ENCODE measurements at places on chromosomes 2 and 18.

DNA sequence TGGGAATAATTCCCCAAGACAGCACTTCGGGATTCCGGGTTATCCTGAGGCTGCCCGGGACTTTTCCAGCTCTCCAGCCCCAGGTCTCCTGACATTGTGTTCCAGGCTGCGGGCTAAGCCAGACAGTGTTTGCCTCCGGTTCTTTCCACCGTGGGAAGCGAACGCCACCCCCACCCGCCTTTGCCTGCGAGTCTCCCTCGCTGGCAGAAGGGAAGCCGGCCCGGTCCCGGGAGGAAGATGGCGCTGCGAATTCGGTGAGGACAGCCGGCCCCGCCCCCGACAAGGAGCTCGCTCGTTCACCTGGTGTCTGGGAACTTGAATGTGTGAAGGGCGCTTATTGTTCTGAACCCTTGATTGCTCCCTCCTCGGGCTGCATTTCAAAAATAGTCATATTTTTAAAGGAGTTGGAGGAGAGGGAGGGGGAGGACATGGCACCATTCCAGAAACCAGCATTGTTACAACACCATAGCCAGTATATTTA, 2.9 kb downstream of the LRATD1 start:
- DNase-seq = no peak

- no peak for DNase-seq
Measured at GRCh38 chr18:48643262-48643661, 104.4 kb downstream of the CTIF start.

- DNase-seq = no peak
Measured at GRCh38 chr2:46521215-46521683, 41.9 kb downstream of the TMEM247 start.

DNA sequence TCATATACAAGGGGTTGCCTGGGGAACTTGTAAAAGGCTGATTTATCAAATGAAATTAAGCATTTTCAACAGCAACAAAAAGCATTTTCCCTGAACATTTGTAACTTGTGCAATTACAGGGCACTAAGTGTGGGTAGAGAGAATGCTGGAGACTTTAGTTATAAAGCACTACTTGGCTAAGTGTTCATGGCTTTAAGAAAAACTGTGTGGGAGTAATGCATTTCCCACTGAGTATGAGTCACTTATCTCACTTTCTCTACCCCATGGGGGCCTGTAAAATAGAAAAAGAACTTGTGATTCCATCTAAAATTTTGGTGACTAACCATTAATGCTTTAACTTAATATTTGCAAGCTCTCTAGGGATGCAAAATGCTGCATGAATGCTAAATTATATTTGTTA, 193.4 kb downstream of the CCDC102B start:
- DNase-seq = no peak

GRCh38 chr2:1854729-1855547, 110.6 kb upstream of the PXDN start:
- no peak for DNase-seq

DNA sequence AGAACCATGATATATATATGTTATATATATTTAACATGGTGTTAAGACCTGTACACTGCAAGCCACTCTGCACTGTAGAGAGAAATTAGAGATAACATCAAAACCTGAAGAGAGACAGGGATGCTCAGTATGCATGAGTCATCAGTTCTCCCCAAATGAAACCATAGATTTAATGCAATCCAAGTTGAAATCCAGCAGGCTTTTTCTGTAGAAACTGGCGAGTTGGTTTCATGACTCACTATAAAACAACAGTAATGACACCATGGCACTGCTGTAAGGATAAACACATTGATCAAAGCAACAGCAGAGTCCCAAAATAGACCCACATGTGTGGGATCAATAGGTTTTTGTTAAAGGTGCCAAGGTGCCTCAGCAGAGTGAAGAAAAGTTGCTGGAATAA, 65.8 kb downstream of the RTP5 start:
- no peak for DNase-seq

- no peak for DNase-seq
Measured at GRCh38 chr2:85536479-85536878, 2.5 kb upstream of the MAT2A start.

All from iPS DF 19.7 (cell line).